Stimulated activated CD8-positive, alpha-beta memory T cell treated with anti-CD3 and anti-CD28 coated beads, Interleukin-4, amount 100 ng/mL, for 1 hour (primary cell): ENCODE measurements at places on chromosomes 2 and 18.

GRCh38 chr2:195471163-195471562, 185.9 kb upstream of the SLC39A10 start:
- no peak for DNase-seq

DNA sequence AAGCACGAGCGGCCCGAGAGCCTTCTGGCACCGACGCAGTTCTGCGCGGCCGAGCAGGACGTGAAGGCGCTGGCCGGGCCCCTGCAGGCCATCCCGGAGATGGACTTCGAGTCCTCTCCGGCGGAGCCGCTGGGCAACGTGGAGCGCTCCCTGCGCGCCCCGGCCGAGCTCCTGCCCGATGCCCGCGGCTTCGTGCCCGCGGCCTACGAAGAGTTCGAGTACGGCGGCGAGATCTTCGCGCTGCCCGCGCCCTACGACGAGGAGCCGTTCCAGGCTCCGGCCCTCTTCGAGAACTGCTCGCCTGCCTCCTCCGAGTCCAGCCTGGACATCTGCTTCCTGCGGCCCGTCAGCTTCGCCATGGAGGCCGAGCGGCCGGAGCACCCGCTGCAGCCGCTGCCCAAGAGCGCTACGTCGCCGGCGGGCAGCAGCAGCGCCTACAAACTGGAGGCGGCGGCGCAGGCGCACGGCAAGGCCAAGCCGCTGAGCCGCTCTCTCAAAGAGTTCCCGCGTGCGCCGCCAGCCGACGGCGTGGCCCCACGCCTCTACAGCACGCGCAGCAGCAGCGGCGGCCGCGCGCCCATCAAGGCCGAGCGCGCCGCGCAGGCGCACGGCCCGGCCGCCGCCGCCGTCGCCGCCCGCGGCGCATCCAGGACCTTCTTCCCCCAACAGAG, 70.4 kb downstream of the ARHGEF33 start:
- DNase-seq = peak; percentile 2

DNA sequence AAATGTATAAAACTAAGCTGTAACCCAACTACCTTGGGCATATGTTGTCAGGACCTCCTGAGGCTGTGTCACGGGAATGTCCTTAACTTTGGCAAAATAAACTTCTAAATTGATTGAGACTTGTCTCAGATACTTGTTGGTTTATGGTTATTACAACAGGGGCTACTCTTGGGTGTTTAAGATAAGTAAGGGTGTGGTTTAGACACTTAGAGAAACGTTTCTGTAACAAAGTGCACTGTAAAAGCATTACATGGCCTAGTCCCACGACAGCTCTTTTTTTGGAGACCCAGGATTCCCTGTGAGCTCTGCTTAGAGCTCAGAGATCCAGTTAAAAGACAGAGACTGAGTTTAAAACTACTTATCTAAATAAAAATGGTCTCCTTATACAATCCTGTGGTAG, 32.3 kb upstream of the LIPG start:
- DNase-seq = no peak

DNA sequence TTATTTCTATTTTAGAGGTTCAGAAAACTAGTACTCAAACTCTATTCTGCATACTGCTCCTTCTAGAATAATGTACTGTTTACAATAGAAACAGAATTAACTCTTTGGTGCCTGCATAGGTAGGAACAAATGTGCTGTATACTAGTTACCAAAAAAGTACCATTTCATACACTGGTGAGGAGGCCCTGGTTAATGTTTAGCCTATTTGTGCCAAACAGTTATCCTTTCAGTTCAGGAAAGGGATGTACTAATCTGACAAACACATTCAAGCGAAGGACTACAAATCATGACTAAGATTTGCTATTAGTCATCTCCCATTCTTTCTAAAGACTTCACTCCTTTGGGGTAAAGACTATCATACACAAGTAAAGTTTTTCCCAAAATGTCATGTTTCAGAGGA, 47.4 kb downstream of the EXOC6B start:
- DNase-seq = no peak

- no peak for DNase-seq
Measured at GRCh38 chr18:78145096-78145495, 834.5 kb upstream of the SALL3 start.

GRCh38 chr2:96898641-96899412, 28.9 kb upstream of the SEMA4C start:
- DNase-seq = no peak

- no peak for DNase-seq
Measured at GRCh38 chr18:23115683-23116096, 19.6 kb upstream of the CABLES1 start.

DNA sequence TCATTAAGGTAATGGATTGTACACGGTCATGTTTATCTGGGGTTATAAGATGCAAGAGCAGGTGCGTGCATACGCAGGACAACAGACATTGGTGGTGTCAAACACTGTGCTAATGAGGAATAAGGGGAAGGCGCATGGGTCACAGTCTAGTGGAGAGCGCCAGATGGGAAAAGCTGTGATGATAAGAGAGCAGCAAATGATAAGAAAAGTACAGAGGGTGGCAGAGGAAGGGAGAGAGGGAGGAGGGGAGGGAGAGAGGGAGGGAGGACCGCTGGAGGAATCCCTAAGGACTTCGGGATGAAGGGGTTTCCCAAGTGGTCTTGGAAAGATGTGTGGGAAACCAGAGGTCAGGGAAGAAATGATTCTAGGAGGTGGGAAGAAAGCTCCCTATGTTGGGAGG, 2.9 kb downstream of the TNFRSF11A start:
- DNase-seq = no peak

DNA sequence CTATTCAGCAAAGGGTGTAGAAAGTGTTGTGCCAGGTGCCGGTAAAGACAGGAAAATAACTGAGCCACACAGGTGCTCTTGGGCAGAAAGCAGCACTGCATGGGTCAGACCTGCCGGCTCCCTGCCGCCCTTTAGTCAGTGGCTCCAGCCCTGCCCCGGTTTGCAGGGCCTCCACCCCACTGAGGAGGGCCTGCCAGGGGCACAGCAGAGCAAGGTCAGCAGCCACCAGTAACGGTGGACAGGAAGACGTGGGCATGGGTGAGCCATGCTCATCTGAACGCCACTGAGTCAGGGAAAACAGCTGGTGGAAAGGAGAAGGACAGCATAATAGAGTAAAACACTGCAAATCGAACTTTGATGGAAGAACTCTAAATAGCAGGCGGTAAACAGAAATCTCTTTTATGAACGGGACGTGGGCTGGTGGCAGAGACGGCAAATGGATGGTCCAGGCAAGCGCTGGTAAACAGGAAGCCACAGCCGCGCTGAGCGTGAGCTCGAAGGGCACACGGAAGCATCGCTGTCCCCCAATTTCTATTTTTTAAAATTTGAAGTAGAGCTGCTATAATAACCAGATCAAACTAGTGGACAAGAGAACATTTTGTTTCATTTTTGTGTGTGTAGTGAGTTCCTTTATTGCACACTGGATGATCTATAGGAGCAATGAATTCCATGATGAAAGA, 141.8 kb upstream of the ALKAL2 start:
- no peak for DNase-seq

DNA sequence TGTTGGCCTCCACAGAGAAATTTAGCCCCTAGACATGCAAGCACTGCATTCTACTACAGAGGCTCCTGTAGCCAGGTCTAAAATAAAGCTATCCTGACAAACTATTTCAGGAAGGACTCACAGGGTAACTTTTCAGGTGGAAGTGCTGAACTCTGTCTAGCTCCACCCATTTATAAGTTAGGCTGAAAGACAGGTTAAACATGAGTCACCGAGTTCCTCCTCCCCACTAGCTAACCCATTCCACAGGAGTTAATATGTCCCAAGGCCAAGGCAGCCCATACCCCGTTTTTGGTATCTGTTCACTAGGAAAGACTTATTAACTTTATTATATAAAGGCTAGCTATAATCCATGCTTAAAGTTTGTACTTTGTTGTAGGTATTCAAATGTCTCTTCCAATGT, 3.5 kb downstream of the CWC22 start:
- DNase-seq = no peak
